ENCODE measurements at places on chromosomes 3 and 15.
A peak's percentile ranks its signal among the peaks of the same experiment; 100 is the strongest.

DNA sequence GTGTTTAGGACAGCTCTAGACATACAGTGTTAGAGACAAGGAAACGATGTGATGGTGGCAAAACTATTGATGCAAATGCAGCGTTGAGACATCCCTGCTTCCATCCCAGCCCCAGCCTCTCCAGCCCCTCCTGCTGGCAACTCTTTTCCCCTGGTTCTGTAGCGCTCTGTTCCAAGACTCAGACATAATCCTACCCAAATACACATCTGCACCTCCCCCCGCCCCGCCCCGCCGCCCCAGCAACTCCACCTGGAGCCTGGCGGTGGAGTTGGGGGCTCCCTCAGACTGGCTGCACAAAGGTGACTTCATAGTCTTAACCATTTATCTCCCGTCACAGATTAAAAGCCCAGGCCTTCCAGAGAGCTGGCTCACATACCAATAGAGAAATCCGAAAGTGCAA lies 7.2 kb upstream of the SEC22A start:
- no peak for DNase-seq

DNA sequence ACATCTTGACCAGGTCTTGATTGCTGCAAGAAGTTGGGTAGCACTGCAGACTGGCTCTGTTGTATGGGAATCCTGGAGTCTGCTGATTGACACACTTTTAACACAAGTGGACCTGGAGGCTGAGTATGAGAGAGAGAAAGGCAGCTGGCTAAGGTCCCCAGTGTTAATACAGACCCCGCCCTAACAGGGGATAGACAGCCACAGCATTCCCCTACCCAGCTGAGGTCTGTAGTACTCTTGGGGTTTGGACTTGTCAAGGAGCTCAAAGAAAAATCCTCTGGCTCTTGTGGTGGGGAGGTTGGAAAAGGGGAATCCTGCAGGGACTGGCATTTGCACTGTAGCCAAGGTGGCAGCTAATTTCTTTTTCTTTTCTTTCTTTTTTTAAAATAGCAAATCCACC lies 192.7 kb downstream of the ZNF621 start:
- DNase-seq = no peak

- no peak for DNase-seq
These were observed 134.8 kb downstream of the AKAP13 start for GRCh38 chr15:85515212-85515611.

GRCh38 chr3:141147657-141148056 lies 84.0 kb upstream of the PXYLP1 start:
- no peak for DNase-seq

DNA sequence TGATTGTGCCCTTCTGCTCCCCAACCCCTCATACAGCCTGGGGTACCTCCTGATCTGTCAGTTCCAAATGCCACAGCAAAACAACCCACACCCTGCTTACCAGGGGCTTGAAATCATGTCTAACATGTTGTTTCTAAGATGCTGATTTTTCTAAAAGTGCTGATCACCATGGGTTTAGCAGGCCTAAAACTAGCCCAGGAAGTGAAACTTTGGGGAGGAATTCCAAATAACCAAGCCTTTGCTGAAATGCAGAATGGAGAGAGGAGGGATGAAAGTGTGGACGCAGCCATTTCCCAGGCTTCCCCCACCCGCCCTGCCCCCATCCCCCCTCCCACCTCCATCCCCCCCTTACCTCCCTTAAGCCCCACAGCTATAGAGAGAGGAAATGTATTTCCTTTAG lies 2.0 kb upstream of the HRH1 start:
- DNase-seq = no peak

DNA sequence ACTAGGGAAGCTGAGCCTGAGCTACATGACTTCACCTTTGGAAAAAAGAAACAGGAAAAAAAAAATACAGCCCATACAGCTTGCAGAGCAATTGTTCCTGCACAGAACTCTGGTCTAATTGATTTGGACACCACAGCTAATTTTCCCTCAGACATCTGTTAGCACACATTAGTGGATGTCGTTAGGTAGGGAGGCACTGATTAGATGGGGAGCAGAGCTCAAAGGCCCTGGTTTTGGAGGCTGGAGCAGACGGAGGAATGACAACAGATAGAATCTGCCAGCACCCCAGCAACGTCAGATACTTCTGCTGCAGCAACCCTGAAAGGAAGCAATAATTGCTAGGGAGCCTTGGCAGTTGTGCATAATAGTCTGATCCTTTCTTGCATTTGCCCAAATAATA lies 398.9 kb downstream of the LSAMP start:
- DNase-seq = no peak

- DNase-seq = no peak
These were observed 14.5 kb downstream of the CAND2 start for GRCh38 chr3:12810961-12811360.

GRCh38 chr3:161187046-161187445 lies 34.1 kb upstream of the NMD3 start:
- DNase-seq = no peak

- no peak for DNase-seq
These were observed 46.7 kb upstream of the MYZAP start for GRCh38 chr15:57544848-57545480.

GRCh38 chr3:86982883-86983282 lies 8.1 kb downstream of the VGLL3 start:
- DNase-seq = no peak

DNA sequence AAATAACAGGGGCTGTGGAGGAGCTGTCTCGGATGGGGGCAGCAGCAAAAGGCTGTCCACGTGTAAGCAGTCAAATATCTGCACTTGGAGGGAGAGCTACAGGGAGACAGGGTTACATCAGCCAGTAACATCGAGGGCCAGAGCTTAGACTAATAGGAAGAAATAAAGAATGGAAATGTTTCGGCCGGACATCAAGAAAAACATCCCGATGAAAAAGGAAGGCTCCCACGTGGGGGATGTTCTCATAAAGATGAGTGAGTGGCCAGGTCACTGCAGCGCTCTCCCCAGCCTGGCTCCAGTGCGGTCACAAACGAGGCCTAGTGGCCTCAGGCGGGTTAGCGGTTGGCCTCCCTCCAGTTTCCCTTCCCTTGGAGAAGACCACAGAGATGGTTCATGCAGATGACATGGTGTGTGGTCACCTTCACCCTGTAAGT lies 56.1 kb upstream of the WNT5A start:
- DNase-seq = no peak

DNA sequence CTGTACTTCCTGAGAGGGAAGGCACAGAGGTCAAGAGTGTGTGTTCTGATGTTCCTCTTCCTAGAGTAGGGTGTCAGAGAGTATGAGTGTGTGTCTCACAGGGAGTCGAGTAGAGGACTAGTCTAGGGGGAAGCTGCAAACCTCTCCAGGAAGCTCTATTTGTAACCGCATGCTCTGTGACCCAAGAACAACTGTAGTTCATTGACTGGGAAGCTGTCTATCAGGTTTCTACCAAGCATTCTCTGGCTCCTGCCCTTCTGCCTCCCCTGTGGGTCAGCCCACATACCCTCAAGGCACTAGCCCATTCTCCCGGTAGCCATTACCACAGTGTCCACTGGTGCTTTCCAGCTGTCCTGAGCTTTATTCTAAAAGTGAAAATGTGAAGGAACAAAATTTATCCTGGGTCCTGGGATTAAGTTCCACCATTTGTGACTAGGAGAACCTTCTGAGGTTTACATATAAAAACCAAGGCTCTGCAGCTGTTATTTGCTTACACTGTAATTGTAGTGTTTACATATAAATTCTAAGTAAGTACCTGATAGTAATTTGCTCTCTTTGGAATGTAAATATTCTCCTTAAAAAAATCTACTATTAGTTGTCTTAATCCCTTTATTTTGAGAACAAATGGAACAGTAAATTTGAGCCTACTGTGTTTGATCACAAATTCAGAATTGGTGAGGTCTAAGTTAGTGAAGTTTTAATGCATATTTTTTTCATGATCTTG lies 40.7 kb downstream of the MYRIP start:
- DNase-seq = no peak

DNA sequence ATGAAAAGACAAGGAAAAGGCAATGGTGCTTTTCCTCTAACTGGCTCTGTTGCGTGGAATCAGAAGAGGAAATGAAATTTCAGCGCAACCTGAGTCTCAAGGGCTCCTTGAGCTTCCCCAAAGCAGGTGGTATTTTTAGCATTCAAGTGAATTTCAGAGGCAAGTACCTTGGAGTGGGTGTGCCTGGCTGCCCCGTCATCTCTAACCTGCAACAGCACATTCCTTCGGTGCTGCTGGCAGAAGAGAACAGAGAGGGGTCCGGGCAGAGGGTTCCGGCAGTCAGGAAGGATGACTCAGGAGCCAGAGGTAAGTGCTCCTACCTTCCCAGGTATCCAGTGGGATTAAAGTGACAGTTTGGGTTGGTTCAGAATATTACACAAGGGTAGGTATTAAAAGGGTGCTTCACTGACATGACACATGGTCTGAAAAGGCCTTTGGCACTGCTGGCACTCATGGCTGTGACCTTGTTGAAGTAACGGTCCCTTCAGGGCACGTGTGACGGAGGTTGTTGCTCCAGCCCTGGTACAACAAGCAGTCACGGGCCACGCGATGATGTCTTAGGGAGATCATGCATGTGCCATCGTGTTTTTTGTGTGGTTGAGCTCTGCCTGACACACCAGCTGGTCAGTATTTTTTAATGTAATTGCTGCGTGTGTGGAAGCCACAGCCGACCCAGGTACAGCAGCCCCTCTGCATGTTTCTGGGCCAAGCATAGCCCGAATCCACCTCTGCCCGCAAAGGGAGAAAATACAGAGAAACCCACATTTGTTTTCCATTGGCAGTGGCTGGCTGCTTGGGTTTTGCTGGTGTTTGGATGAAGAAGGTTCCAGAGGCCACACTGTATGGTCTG lies 75.7 kb downstream of the LRRK1 start:
- DNase-seq = peak; percentile 69

GRCh38 chr3:15155840-15156360 lies 50.1 kb upstream of the CAPN7 start:
- no peak for DNase-seq

DNA sequence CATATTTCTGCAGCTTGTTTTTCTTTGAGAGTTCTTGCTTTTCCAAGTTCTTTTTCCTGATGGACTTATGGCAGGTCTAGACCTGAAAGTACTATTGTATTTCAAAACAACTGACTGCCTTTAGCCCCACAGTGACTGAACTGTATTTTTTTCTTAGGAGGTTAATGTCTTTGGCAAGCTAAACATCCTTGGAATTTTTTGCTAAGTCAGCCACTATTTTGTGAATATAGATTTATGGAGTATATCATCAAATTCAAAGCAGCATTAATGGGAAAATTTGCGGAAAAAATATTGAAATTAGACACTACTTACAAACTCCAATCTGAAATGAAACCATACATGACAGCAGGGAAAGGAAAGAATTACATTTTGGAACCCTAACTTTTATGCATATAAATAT lies 8.6 kb downstream of the PIK3CA start:
- DNase-seq = no peak

DNA sequence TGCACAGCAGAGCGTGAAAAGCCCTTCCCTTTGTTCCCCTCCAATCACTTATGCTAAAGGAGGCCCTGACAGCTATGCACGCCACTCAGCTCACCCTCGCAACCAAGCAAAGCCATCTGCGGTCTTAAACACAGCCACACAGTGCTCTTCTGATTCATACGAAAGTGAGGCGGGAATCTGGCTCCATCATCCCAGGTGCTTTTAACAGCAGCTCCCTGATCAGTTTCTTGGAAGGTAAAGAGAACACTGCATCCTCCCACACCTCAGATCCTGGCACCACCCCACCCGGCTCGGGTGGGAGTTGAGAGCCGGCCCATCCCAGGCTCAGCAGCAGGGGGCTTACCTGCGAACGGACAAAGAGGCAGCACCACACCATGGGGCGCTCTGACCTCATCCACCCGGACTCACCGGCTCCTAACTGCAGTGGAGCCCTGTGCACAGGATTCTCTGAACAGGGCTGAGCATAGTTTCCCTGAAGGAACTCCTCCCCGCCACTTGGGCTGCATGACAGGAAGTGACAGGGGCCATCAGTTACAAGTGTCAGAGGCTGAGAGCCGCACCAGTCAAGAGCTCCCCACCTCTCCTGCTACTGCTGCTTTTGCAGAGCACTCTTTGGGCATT lies 114.3 kb upstream of the ARHGEF3 start:
- DNase-seq = no peak

GRCh38 chr3:77190374-77190773 lies 150.5 kb downstream of the ROBO2 start:
- no peak for DNase-seq
